ENCODE measurements at places on chromosomes 3 and 15.

DNA sequence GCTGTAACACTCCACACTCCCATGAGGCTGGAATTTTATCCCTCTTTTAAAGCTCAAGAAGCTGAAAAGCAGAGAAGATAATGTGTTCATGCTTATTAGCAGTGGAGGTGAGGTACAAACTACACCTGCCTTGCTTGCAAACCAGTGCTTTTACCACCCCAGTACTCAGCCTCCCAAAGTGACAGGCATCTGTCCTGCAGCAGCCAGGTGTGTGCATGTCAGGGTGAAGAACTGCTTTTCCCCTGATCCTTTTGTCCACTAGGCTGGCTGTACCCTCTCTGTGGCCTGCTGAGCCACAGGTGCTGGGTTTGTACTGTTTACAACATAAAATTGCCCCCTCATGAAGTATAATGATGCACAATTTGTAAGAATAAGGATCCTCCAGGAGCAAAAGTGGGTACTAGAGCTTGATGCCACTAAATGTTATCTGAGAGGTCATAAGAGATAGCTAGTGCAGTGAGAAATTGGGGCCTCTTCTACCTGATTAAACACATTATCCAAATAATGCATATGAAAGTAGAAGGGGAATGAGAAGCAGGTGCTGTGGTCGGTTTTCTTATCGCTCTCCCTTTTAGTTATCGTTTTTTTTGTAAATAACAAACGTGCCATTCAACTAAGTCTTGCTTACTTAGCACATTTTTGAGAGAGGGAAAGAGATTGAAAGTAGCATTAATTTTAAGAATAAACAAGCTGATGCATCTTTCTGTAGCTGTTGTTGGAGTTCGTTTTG lies 39.2 kb upstream of the GADL1 start:
- DNase-seq = no peak

DNA sequence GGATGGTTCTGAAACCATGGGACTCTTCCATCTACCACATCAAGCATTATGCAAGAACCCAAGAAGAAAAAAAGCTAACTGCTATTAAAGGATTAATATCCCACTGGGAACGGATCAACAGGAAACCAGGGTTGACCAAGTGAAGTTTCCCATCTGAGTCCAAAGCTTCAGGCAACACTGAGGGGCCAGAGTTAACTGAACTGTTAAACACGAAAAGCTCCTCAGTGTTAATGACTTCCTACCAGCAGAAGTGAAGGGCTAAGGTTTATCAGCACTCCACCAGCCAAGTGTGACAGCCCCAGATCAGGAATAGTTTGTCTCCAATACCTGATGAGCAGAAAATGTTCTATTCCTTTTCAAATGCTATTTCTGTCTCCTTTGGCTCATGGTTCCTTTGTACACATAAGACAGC lies 36.7 kb downstream of the PTPN9 start:
- DNase-seq = no peak

DNA sequence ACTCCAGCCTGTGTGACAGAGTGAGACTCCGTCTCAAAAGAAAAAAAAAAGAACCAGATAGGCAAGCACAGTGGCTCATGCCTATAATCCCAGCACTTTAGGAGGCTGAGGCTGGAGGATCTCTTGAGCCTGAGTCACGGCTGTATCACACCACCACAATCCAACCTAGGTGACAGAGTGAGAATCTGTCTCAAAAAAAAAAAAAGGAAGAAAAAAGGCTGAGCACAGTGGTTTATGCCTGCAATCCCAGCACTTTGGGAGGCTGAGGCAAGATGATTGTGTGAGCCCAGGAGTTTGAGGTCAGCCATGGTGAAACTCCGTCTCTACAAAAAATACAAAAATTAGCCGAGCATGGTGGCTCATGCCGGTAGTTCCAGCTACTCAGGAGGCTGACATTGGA lies 5.6 kb upstream of the NICN1 start:
- no peak for DNase-seq

DNA sequence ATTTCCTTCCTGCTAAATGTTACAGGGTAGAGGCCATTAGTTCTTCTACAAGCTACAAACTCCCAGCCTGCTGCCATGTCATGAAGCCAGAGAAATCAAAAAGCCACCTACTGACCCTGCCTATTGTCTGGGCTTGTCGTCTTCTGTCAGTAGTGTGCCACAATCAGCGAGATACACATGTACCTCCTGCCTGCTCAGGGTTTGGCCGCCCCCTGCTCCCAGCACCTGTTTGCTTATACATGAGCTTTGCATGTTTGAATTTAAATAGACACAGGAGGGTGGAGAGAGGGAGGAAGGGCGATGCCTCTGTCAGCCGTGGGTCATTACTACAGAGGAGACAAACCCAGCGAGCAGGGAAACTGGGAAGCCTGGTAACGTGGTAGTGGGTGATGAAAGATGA lies 106.1 kb downstream of the ROBO2 start:
- DNase-seq = no peak

DNA sequence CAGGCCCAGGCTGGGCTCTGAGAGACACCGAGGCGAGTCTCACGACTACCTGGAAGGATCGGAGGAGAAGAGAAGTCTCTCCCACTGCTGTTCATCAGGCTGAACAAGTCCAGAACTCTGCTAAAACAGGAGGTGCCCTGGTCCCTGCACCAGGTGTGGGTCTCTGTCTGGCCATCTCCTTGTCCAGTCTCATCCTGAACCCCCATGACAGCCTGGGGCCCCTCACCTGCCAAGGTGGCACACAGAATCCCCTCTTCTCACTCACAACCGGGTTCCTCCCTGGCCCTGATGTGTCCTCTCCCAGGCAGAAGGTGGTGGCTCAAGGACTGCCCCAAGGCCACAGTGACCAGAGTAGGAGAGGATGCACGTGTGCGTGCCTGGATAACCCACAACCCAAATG lies 34.1 kb downstream of the WNT7A start:
- no peak for DNase-seq

DNA sequence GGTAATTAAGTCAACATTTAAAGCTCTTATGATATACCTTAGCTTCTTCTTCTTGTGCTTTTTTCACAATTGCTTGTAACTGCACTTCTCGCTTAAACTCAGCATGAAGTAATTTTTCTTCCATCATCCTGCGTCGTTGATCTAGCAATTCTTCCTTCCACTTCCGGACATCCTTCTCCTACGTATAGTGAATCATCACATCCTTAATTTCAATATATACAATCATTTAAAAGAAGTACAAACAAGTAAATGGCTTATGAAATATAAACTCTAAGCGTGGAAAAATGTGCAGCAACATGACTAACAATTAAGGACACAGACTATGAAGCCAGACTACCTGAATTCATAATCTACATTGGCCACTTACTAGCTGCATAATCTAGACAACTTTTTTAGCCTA lies 151.4 kb downstream of the SCAPER start:
- DNase-seq = no peak

GRCh38 chr15:69976366-69976994 lies 121.2 kb downstream of the TLE3 start:
- peak; percentile 17 for DNase-seq

DNA sequence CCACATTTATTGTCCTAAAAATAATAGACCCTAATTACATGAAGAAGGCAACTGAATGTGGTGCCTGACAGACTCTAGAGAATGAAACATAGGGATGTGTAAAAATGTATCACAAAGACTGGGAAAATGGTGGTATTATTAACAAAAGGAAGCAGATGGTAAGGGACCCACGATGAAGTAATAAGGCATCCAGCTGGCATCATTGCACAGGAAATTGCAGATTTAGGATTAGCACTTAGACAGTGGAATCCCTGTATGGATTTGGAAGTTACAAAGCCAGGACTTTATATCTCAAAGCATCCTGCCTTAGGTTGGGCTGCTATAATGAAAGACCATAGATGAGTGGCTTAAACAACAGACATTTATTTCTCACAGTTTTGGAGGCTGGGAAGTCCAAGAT lies 104.3 kb downstream of the PPM1L start:
- no peak for DNase-seq

DNA sequence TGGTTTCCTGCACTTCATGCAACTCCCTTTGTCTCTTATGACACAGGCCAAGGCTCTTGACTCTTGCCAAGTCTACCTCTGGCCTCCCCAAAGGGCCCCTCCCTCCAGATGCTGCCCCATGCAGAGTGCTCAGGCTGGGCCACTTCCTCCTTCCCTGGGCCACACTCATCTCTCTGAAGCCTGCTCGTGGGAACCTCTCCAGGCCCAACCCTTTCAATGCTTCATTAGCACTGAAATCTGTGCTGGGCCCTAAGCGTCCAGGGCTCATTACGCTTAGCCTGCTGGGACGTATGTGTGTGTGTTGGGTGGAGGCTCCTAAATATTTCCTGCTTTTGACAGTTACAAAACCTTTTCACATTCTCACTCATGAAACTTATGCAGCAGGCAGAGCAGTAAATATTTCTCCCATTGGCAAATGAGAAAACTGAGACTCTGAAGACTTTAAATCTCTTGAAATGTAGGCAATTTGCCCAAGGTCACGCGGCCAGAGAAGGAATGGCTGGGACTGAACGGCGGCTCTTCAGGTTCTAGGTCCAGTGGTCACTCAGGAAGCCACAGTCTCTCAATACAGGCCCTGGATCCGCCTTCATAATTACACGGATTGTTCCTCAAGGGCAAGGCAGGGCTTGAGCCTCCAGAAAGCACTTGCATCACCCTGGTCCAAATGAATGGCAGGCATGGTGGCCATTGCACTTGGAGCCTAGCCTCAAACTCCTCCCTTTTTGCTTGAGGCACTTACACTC lies 241.7 kb upstream of the HES1 start:
- no peak for DNase-seq

DNA sequence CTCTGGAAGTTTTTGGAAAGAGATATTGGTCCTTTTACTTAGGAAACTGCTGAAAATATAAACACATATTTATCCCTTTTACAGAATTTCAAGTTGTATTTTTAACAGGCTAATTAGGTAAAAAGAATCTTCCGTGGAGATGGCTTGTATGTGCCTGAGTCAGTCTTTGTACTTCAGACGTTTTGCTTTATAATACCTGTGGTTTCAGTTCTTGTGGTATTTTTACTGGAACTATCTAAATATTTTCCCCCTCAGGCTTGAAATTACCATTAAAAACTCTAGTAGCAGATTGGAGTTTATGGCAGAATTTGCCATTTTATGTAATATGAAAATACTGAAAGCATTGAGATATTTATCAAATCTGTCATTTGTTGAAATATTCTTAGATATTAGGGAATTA lies 151.6 kb upstream of the CGNL1 start:
- no peak for DNase-seq

DNA sequence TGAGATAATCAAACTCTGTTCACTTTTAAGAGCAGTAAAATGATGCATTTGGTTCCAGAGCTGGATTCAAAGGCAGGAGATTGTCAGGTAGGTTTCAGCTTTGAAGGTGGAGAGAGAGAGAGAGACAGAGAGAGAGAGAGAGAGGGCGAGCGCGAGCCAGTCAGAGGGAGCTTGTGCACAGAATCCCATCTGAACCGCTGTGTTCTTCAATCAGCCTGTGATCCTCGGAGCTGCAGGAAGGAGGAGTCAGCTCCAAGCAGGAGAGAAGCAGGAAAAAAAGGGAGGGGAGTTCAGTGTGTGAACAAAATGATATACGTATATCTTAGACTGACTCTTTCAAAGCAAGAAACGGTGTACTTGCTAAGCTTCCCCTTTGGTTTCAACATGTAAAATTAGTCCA lies at the start of gene GPR149:
Gene GPR149, minus strand, starts transcription at position 177 of the 400 bp plus-strand sequence. CDS start 575 bp downstream, outside the sequence.
- DNase-seq = no peak

DNA sequence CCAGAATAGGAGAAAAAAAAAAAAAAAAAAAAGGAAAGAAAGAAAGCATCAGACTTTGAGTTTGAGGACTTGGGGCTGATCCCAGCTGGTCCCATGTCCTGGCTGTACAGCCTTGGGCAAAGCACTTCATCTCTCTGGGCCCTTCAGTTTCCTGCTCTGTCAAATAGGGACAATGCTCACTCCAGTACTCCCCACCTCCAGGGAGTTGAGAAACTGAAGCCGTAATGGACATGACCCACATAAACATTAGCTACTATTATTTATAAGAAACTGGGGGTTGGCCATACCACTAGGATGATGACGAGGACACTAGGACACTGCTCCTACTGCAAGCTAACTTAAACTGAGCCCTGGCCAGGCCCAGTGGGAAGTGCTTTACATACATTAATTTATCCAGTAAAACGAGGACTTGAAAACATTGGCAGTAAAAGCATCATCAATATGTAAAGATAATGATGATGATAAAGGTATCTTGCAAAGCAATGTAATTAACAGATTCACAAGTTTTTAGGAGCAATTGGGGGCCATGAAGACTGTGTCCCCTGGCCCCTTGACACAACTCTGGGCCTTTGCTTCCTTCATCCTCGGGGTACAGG lies 22.9 kb upstream of the SMAD6 start:
- no peak for DNase-seq

DNA sequence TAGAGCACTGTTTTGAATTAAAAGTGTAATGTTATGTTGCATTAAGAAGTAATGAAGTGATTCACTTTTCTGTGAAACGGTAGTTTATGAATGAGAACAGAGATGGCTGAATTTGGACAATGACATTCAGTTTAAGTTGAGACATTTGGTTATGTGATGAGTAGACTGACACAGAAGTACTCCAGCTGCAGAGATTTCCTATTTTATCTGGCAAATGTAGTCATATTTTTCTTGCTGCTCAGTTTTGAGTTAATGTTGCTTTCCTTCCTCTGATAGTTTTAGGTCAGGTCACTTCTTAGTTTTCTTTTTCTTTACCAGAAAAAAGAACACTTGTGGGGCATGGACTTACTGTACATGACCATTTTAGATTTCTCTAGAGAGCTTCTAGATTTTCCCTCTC lies 51.2 kb downstream of the ASB7 start:
- DNase-seq = no peak

DNA sequence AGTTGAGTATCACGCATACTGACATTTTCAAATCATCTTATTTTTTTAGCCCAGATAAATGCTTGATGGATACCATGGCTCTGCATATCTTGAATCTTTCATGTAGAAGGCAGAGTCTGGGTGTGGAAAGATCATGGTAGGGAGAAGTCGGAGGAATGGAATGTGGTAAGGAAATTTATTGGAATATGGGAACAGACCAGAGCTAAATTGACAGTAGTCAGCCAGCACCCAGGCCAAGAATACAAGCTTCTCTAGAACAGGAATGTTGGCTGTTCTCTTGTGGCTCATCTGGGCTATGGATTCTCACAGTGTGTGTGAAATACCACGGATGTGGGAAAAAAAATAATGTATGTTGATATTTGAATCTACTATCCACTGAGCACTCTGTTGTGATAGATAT lies 305.7 kb upstream of the COL8A1 start:
- DNase-seq = no peak
